ENCODE measurements at places on chromosomes 12 and 14.

DNA sequence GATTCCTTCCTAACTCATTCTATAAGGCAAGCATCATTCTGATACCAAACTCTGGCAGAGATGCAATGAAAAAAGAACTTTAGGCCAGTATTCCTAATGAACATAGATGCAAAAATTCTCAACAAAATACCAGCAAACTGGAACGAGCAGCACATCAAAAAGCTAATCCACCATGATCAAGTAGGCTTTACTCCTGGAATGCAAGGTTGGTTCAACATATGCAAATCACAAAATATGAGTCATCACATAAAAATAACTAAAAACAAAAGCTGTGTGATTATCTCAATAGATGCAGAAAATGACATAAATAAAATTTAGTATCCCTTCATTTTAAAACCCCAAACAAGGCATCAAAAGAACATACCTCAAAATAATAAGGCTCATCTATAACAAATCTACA is 98.9 kb downstream of the ACSS3 start:
- no peak for DNase-seq

- peak; percentile 25 for DNase-seq
Observed at GRCh38 chr14:61537563-61538463, 157.5 kb upstream of the HIF1A start.

- DNase-seq, result no peak
Observed at GRCh38 chr12:50088577-50089335, 3.6 kb downstream of the SMARCD1 start.

GRCh38 chr12:42129595-42130204 is 15.0 kb downstream of the GXYLT1 start:
- peak; percentile 81 for DNase-seq

GRCh38 chr12:48441069-48441468 is 31.3 kb upstream of the ANP32D start:
- DNase-seq, result no peak

GRCh38 chr14:25237845-25238244 is 187.9 kb upstream of the STXBP6 start:
- no peak for DNase-seq

GRCh38 chr12:48054955-48055821 is 50.7 kb downstream of the SENP1 start:
- DNase-seq, result no peak

DNA sequence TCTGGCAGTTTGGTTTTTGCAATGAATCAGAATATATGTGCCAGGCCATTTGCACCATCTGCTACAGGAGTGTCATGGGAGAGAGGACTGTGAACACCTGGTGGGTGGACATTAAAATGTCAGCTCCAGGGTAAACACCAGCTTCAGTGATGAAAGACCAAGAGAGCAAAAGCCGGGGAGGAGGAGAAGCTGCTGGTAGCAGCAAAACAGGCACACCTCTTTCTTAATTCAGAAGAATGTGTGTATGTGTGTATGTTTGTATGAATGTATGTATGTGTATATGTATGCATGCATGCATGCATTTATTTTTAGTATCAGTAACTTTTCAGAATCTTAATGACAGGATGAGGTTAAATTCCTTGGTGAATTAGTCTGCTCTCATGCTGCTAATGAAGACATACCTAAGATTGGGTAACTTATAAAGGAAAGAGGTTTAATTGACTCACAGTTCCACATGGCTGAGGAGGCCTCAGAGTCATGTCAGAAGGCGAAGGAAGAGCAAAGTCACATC is 357.4 kb upstream of the PRICKLE1 start:
- no peak for DNase-seq

DNA sequence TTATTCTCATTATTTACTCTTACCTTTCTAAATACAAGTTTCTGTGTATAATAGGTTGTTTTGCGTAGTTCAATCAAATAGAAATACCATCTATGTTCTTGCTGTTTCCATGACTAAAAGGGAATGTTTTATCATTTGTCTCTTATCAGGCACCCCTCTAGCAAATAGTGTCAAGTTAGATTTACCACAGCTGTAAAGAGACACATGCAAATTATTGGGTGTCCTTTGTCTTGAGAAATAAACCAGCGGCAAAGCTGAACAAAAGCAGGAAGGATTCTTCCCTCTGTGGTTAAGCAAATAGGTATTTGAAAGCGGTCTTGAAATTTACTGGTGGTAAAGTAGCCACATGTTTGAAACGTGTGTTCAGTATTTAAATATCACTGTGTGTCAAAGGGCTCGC is 405.9 kb downstream of the TMTC2 start:
- no peak for DNase-seq

DNA sequence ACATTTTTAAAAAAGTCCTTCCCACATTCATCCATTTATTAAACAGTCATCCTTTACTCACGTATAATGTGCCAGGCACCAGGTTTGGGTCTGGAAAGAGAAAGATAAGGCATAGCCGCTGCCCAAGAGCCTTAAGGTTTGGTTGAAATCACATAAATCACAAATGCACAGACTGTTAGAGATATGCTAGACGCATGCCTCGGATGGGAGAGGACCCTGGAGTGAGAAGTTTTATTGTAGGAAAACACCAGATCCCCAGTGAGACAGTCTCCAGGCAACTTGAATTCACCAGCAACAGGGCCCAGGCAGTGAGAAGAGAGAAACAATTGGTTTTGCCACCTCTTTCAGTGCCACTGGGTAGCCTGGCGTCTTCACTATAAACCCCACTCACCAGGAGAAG is 305.9 kb upstream of the AMIGO2 start:
- DNase-seq, result no peak

- DNase-seq, result no peak
Observed at GRCh38 chr14:69850086-69850735, 29.0 kb upstream of the SMOC1 start.

GRCh38 chr12:92547420-92547819 is 155.4 kb upstream of the PLEKHG7 start:
- DNase-seq, result no peak

DNA sequence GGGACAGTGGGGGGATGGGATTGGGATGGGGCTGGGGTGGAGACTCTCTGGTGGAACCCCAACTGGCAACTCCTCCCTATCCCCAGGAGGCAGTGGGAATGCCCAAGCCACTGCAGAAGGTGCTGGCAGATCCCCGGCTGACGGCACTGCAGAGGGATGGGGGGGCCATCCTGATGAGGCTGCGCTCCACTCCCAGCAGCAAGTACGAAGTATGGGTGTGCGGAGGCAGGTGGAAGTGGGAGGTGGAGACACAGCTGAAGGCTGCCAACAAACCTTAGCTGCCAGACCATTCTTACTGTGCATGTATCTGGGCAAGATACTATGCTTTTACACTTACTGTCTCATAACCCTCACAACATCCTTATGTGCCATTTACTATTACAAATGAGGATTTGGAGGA is 8.2 kb downstream of the ARHGEF40 start:
- no peak for DNase-seq
